ENCODE measurements at places on chromosomes 6 and 20.
A peak's percentile ranks its signal among the peaks of the same experiment; 100 is the strongest.

DNA sequence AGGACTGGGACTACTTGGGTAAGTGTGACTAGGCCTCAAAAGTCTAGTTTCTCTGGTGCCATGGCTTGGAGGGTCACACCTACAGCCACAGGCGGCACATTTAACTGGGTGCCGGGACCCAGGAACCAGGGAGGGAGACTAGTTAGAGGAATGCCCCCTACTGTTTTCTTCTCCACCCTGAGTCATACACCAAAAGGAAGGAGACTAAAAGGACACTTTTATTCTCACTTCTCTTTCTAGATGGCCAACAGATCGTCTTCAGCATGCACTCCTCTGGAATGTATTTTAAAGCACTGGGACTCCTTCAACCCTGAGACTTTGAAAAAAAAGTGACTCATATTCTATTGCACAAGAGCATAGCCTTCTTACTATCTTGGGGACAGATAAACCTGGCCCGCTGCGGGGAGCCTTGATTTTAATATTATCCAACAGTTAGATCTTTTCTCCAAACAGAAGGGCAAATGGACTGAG, 33.4 kb downstream of the PLN start:
- DNase-seq: peak; percentile 87

DNA sequence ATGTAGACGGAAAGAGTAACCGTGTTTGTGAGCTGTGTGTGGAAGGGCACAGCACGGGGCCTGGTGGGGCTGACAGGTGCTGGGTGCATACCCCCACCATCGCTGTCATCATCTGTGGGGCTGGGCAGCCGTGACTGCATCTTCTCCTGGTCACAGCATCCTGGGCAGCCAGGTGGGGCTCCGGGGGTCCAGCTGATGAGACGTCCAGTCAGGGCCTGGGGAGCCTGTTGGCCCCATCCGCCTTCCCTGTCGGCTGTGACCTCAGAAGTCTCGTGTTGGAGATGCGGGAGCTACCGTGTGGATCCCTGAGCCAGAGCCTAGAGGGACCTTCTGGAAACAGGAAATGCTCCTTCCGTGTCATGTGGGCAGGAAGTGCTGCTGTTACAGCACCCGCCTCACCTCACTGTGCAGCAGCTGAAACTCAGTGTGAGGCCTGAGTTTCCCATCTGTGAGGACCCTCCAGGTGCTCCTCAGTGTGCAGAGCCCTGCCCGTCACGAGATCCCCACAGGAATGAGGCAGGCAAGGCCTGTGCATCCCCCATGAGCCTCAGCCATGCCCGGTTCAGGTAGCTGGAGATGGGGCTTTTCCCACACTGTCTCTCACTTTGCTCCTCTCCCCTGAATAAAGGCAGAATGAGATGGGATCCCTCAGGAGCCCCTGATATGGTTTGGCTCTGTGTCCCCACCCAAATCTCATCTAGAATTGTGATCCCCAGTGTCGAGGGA, 108.7 kb downstream of the ERMARD start:
- DNase-seq: no peak

- DNase-seq: peak; percentile 45
These were observed 26.3 kb downstream of the ELOVL5 start for GRCh38 chr6:53322188-53323029.

- no peak for DNase-seq
These were observed 547.9 kb upstream of the PTCHD4 start for GRCh38 chr6:48658915-48659314.

GRCh38 chr6:107361753-107362604, 97.4 kb downstream of the PDSS2 start:
- peak; percentile 90 for DNase-seq

DNA sequence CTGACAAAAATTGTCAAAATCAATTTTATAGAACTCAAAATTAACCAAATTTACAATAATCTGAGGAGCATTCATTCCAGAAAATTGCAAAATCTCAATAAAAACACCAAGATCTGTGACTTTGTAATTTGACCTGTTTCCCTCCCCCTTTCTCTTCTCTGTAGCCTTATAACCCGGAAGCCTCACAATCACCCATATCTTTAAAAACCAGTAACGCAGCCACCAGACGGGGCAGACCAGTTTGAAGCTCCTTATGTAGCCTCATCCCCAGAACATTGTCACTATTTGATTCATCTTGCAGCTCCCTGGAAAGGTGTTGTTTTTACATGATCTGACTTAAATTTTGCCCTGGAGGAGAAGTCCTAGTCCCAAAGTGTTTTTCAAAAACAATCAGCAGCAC, 27.5 kb upstream of the TGM6 start:
- DNase-seq: no peak

DNA sequence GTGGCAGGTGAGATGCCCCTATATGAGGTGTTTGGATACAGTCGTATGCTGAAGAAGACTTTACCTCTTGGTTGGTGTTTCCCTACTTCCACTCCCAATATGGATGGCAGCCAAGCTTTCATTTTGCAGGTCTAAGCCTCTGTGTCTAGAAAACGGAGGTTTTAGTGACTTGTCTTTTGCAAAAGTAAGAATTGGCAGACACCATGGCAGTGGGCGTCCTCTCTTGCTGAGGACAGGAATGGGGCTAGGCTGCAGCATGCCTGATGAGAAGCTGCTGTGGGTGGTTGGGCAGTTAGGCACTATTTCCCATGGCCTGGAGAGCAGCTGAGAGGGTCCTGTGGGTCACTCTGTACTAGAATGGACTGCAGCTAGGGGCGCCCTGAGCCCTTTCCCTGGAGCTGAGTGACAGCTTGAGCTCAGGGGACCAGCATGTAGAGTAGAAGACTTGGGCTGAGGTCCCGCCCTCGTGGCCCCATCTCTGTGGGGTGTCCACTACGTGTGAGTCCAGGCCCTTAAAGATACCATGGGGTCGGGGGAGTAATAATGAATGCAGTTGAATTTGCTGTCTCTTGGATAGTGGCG, 127.4 kb downstream of the CDH26 start:
- DNase-seq: no peak

DNA sequence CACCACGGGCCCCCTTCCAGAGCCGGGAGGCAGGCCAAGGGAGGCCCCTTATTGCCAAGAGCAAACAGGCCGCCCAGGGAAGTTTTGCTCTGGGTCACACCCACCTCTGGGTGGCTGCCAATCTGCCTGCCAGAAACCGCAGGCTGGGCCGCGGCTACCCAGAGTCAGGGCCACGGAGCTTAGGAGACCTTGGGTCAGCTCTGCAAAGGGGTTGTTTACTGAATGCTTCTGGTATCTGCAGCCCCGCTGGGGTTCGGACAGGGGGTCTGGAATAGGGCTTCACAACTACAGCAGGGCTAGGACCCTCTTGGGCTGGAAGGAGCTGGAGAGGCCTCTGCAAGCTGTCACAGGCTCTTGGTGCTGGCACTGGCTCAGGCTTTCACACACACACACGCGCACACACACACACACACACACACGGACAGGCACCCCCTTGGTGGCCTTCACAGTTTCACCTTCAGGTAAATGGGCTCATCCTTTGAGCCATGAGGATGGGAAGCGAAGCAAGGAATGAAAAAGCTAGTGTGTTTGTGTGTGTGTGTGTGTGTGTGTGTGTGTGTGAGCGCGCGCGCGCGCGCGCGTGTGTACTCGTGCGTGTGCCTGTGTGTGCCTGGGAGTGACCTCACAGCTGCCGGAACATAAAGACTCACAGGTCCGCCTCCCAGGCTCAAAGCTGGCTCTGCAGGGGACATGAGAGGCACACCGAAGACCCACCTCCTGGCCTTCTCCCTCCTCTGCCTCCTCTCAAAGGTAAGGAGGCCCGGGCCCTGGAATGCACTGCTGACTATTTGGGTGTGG, at the start of gene CCN5:
TSS of gene CCN5 (plus strand) at position 669 of the 798 bp plus-strand sequence. CDS start at position 691, 22 bp downstream.
- DNase-seq: peak; percentile 78

GRCh38 chr20:57563522-57563921, 2.6 kb downstream of the PCK1 start:
- DNase-seq: no peak

DNA sequence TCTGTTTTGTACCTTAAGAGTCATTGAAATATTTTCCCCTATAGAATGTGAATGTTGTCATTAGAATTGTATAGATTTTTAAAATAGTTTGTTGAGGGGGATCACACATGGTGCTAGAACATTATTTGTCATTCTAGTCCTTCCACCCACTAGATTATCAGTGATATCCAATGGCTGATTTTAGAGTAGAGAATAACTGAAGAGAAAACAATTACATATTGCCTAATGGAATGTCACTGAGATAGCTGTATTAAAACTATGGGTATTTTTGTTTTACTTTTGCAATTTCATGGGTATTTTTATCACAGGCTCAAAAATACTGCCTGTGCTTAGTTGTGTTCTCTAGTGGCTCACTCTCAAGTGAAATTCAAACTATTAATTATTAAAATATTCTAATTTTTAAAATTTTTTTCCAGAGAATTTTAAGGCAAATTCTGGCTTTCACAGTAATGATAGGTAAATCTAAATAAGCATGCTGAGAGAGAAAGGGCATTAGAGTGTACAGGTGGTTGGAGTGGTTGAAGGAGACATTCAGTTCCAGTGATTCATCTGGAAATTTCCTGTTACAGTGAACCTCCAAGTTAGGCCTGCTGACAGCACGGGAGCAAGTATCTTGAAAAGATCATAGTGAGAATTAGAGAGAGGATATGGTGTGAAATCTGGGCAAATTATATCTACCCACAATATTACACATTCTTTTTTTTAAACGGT, 399.6 kb downstream of the NKAIN2 start:
- peak; percentile 90 for DNase-seq
